Left ventricle myocardium inferior (tissue), 1 donor: ENCODE measurements at places on chromosomes 11 and 22. TPM values are rescaled to one million over a fixed set of nuclear protein-coding genes. Genes with fewer than 3 reads are reported as not detected.

- no peak for DNase-seq
Observed at GRCh38 chr11:67271541-67272284, 5.4 kb downstream of the GRK2 start.

Gene KRTAP5-10
- not detected for total RNA-seq

- DNase-seq: no peak
Observed at GRCh38 chr11:19326499-19326898, 85.8 kb upstream of the E2F8 start.

Gene CRYBA4
- total RNA-seq: not detected

DNA sequence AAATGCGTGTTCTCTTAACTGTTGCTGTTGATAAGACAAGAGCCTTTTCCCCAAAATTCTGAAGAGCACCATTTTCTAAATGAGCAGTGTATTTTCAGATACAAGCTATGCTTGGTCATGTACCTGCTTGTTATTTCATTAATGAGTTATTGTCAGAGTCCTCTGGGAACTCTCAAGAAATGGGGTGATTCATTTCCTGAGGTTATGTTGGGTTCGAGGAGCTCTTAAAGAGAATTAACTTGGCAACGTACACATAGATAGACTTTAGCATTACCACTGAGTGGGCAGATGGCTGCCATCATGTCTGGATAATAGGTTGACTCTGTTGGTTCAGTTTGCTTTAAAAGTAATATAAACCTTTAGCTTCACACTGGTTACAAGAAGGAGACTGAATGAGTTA is 87.9 kb upstream of the SORL1-AS1 start:
- DNase-seq: no peak

DNA sequence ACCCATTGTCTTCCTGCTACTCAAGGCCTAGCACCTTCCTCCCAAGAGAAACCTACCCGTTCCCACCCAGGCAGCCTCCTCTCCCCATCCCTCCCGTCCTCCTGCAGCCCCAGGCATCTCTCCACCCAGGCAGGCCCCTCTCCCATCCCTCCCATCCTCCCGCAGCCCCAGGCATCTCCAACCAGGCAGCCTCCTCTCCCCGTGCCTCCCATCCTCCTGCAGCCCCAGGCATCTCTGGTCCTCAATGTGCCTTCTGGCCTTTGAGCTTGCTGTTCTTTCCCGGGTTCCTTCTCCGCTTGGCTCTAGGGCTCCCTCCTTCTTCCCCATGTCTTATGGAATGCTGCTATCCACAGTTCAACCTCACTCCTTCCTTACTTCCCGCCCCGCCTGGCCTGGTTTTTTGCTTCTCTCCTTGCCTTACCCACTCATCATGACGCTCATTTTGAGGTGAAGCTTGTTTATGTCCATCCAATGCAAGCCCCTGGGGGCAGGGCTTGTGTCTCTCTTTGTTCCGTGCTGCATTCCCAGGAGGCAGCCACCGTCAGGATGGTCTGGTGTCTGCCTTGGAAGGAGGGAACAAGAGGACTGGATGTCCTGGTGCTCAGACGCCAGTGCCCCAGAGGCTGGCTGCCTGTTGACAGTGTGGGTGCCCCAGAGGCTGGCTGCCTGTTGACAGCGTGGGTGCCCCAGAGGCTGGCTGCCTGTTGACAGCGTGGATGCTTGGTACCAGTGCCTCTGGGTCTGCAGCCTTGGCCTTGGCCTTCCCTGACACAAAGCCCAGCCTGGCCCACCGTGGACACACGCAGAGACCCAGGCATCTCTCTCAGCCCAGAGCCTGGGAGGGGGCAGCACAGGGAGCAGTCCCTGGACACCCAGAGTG is 815.7 kb downstream of the BRD1 start:
- DNase-seq: no peak

DNA sequence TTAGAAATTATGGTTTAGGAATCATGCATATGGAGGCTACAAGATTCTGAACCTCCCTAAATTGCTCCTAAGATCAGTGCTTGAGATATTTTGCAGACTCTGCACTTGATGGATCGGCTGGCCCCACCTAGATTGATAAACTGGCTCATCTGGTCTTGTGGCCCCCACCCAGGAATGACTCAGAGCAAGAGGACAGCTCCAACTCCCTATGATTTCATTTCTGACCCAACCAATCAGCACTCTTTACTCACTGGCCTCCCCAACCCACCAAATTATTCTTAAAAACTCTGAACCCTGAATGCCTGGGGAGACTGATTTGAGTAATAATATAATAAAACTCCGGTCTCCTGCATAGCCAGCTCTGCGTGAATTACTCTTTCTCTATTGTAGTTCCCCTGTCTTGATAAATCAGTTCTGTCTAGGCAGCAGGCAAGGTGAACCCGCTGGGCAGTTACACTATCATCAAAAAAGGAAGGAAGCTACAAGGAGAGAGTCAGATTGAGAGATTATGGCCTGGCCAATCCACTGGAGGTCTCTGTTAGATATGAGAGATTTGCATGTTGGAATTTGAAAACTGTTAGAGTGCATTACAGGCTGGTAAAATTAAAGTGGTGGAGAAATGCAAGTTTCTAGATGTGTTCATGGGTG is 245.8 kb downstream of the CSNK2A3 start:
- DNase-seq: no peak

Gene SCN3B
- 1.9 TPM for total RNA-seq

DNA sequence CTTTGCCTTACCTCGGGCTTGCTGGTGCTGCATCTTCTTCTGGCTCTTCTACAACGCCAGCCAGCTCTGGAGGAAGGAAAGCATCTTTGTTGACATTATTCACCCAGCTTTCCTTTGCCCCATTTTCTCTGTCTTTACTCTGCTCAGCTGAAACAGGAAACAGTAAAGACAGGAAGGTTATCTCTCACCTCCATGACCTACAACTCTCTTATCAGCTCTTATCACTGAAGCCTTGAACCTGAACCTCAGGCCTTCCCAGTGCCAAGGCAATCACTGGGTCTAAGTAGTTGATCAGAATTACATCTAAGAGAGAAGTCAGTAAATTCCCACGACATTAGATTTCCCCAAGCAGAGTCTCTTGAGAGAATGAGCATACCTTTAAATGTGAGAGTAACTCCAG is 59.6 kb upstream of the CCDC89 start:
- no peak for DNase-seq

DNA sequence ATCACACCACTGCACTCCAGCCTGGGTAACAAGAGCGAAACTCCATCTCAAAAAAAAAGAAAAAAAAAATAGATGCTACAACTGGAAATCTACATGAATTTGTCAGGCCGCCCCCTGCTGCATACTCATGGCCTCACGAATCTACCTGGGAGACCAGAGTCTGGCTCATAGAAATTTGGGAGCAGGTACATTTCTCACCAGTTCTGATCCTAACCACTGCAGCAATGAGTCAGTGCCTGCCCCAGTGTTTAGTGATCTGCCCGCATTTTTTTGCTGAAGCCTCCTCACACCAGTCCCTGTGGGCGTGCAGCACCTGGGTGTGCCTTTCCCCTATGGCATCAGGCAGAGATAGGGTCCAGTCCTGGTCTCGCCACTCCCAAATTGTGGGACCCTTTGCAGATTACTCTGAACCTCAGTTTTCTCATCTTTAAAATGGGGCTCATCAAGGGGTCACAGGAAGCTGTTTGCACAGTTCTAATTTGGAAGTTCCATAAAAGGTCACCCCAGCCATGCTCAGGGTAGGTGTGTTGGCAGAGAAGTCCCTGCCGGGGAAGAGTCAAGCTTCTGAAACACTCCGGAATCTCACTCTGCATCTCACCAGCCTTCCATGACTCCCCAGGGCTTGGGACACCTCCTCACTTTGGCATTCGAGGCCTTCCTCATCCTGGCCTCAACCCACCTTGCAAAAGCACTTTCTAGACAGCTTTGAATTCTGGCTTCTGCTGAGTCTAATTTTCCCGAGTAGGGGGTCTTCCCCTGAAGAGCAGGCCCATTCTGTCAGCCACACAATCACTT is 39.3 kb upstream of the LINC01488 start:
- no peak for DNase-seq

Gene ACR
- total RNA-seq: 0.30 TPM

DNA sequence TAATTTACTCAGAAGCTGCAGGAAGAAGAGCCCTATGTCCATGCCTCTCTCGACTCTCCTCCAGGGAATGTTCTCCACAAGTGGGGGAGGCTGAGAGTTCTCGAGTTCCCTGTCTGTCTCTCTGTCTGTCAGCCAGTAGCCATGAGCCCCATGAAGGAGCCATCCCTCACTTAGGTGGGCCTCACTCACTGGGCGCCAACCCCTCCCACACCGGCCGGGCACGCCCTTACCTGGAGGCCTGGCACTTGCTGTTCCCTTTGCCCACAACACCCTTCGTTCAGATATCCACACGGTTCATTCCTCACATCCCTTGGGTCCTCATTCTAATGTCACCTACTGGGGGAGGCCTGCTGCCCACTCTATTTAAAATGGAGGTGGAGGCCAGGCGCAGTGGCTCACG is 14.2 kb upstream of the IL10RA start:
- DNase-seq: no peak

DNA sequence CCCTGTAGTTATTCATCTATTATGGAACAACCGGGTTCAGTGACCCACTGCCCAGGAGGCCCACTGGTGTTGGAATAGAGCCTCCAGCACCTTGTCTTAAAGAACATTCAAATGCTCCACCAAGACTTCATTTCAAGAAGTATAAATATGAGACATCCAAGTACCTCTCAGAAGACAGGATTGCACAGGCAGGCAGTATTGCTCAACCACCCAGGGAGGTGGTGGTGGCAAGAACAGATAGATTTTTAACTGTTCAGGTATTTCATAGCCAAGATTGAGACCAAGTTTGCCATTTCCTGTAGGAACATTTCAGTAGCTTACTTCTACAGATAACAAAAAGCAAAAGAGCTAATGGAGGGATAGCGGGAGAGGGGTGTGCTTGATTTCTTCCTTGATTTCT is 78.7 kb downstream of the COMMD9 start:
- no peak for DNase-seq

Gene ADM2
- total RNA-seq: not detected

DNA sequence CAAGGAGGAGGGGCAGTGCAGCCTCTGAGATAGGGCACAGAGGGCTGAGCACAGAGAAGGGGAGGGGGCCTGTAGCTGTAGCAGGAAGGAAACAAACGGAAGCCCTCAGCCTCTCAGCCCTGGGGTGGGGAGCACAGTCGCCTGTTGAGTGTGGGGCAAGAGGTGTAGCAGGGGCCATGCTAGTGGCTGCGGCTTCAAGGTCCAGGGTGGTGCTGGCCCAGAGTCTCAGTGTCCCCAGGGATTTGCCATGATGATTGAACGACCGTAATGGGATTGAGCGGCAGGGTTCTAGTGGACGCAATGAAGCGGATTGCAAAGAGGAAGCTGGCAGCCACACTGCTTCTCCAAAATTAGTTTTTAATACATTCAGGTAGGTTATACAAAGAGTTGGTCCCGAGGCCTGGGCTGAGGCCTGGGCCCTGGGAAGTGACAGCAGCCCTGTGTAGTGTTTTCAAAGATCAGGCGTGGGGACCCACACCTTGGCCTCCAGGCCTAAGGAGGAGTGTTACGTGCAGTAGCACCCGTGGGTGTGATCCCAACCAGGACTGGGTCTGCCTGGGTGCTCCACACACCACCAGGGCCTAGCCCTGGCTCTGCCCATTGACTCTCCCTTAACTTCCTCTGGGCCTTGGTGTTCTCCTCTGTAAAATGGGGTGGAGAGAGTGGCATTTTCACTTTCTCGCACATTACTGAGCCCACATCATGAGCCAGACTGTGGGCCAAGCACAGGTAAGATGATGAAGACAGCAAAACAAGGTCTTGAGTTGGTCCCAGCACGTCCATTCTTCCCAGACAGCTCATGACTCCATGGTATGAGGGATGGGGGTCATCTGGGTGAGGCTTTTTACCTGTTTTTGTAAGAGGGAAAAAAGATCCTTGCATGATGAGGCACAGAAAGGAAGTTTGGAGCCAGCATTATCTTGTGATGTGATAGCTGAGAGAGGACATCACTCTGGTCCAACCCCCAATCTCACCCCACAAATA is 13.1 kb downstream of the LRRC32 start:
- no peak for DNase-seq

Gene CASP1
- total RNA-seq: 11.8 TPM

- no peak for DNase-seq
Observed at GRCh38 chr11:70577258-70577603, 178.9 kb downstream of the CTTN start.

DNA sequence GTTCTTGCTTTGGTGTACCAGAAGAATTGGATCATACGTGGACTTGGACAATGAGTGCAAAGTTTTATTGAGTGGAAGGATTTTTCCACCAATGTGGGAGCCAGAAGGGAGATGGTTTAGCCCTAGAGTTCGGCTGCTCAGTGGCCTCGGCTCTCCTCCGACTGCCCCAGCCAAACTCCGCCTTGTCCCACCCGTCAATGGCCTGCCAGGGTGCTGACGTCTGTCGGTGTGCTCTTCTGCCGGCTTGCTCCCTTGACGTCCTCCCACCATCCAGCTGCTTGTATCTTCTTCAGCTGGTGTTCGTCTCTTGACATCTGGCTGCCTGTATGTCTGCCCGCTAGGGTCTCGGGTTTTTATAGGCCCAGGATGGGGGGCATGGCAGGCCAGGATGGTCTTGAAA is 154.8 kb downstream of the APOL5 start:
- peak; percentile 70 for DNase-seq

DNA sequence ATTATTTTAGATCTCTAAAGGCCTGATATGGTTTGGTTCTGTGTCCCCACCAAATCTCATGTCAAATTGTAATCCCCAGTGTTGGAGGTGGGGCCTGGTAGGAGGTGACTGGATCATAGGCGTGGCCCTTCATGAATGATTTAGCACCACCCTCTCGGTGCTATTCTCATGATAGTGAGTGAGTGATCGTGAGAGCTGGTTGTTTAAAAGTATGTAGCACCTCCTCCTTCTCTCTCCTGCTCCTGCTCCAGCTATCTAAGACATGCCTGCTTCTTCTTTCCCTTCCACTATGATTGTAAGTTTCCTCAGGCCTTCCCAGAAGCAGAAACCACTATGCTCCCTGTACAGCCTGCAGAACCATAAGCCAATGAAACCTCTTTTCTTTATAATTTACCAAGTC is 114.1 kb downstream of the SERGEF start:
- no peak for DNase-seq

Gene PPP1R14B
- 102 TPM for total RNA-seq

DNA sequence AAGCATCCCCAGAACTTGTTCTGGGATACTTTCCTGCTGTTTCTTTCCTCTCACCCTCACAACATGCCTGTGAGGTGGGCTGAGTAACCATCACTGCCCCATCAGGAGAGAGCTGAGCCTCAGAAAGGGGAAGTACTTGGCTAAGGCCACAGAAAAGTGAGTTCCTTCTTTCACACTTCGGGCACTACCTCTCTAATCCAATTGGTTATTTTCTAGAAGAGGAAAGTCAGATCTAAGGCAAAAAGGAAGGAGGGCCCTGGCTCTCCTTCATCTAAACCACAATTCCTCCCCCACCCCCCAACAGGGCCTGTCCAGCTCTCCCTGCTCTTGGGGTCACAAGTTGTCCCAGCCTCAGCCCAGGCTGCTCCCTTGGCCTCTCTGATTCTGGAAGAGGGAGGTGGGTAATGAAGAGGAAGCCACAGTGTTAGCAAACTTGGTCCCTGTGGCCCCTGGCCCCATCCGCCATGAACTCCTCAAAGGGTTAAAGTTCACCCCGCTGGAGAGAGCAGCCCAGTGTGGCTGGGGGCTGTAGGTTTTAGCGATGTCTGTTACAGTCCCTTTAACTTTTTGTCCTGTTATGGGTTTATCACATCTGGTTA is 34.0 kb downstream of the SLC22A12 start:
- DNase-seq: no peak

- no peak for DNase-seq
Observed at GRCh38 chr11:110447343-110447742, 17.6 kb downstream of the FDX1 start.

- DNase-seq: no peak
Observed at GRCh38 chr11:18191376-18191775, 18.7 kb downstream of the MRGPRX4 start.

Gene SMCO4
- 57.6 TPM for total RNA-seq

Gene TESMIN
- total RNA-seq: 0.52 TPM
